H9 (cell line): ENCODE measurements at places on chromosomes 4 and X.

DNA sequence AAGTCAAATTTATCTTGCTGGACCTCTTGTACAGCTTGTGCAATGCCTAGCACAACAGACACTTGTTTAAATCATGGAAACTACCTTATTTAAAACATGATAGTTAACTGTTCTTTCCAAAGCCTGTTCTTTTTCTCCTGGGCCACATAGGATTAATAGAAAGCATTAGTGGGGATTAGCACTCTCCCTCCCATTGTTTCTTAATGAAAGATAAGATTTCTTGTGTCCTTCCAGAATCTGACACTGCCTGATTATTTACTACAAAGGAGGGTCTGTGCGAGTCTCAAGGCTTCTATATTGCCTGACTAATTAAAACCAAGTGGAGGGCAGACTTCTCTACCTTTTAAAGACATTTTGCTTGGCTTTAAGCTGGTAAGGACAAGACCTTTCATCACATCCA, 8.5 kb upstream of the ELMOD2 start:
- no peak for DNase-seq

DNA sequence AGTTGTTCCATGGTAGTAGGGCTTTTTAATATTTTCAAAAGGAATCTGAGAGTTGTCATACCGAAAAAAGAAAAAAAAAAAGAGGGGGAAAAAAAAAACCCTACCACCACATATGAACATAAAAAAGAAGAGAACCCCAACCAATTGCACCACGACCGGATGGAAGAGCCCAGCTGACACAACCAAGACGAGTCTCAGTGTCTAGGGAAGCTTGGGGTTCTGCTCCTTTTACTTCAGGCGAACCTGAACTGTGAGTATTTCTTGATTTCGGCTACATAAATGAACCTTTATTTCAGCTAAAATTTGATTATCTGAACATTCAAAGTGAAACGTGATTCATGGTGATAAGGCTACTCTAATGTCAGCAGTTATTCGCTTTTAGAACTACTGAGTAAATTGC, at the start of gene GPR34:
Gene GPR34 (plus strand): TSS at position 139 of the 400 bp plus-strand sequence. CDS start 6,661 bp downstream, outside the sequence.
- no peak for DNase-seq

- no peak for DNase-seq
These were observed 20.3 kb downstream of the ATP8A1 start for GRCh38 chr4:42636645-42636949.

DNA sequence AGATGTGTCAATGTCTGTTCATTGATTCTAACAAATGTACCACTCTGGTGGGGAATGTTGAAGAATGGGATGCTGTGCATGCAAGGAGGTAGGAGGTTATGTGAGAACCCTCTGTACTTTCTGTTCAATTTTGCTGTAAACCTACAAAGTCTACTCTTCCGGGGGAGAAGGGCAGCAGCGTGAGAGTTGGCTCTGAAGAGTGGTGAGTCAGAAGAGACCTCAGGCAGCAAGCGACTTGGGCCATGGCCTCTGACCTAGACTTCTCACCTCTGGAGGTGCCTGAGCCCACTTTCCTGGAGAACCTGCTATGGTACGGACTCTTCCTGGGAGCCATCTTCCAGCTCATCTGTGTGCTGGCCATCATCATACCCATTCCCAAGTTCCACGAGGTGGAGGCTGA, 26.7 kb downstream of the MANBA start:
- DNase-seq: no peak

GRCh38 chr4:1490654-1491327, 84.5 kb upstream of the NKX1-1 start:
- no peak for DNase-seq

- DNase-seq: no peak
These were observed 409.3 kb downstream of the AFF2 start for GRCh38 chrX:148909758-148910157.
